ENCODE measurements at places on chromosomes 3 and 15. TPM values are rescaled to one million over a fixed set of nuclear protein-coding genes. Genes with fewer than 3 reads are reported as not detected.
A peak's percentile ranks its signal among the peaks of the same experiment; 100 is the strongest.

DNA sequence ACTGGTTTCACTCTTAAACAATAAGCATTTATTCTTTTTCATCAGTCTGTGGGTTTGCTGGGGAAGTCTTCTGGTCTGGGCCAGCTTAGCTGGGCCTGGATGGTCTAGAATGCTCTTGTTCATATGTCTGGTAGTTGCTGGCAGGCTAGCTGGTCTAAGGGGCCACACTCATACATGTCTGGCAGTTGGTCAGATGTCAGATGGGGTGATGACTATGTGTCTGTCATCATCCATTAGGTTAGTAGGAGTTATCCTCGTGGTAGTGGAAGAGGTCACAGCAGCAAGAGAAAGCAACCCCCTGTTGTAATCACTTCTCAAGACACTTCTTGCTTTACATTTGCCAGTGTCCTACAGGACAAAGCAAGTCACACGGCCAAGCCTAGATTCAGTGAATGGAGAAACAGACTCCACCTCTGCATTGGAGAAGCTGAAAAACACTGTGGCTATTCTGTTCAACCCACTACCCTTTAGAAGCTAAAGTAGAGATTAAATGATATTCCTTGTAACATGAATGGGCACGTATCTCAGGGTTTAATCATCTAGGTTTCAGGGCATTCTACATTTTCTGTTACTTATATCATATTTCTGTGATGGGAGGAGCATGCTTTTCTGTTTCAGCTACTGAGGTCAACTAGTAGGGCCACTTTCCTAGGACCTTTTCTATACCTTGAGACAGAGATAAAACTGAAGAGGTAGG lies 5.5 kb upstream of the ARID3B start:
- peaks cover 8% of the 10 kb centered on the region for H3K4me1 ChIP-seq
- no peak overlapping the region for H3K4me3 ChIP-seq
- no peak overlapping the region for H3K27ac ChIP-seq
- no peaks in the 10 kb centered on the region for H3K27me3 ChIP-seq
- no peaks in the 10 kb centered on the region for H3K36me3 ChIP-seq

DNA sequence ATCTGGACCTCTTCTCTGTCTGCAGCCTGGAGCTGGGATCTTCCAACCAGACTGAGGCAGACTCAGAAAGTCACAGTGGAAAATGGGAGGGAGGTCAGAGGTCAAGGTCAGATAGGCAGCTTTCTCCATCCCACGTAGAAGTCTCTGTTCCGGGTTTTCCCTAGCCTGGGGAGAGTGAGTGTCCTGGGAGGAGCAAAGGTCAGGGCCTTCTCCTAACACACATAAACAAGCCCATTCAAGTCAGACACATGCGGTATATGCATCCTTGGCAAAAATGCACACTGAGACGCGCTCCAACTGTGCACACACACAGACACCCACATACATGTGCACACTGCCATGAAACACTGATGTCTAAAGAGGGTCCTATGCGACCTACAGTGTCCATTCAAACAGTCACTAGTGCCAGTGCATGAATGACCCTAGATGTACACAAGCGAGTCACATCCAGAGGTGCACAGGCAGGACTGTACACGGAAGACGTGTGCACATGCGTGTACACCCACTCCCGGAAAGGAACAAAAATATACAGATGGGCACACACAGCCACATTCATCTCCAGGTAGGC lies 681 bp downstream of the TWF2 start:
- H3K4me1 ChIP-seq = peaks cover 56% of the 10 kb centered on the region
- peak overlapping the region; percentile 96 for H3K27ac ChIP-seq
- peaks cover 28% of the 10 kb centered on the region for H3K36me3 ChIP-seq
- no peak for DNase-seq
- H3K4me3 ChIP-seq = peak overlapping the region; percentile 93
- no peaks in the 10 kb centered on the region for H3K27me3 ChIP-seq

DNA sequence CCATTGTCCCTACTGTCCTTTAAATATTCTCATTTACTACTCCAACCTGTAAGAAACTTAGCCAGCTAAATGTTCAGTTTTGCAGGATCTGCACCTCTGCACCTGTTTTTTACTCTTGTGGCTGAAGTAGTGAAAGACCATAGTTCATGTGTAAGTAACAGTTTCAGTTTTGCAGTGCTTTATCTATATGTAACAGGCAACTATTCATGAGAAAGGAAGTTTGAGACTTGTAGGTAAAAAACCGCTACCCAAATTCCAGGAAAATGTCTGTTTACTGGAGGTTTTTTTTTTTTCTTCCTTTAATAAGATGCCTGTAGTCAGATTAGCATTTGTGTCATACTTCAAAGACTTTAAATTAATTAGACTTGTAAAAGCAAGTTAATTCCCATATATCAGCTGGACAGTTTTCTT lies 25.4 kb upstream of the MBNL1 start:
- DNase-seq = peak; percentile 85
- H3K36me3 ChIP-seq = no peaks in the 10 kb centered on the region
- no peaks in the 10 kb centered on the region for H3K27me3 ChIP-seq
- H3K27ac ChIP-seq = peak overlapping the region; percentile 88

- no peak for DNase-seq
- no peaks in the 10 kb centered on the region for H3K36me3 ChIP-seq
- no peak overlapping the region for H3K27ac ChIP-seq
- H3K27me3 ChIP-seq = no peaks in the 10 kb centered on the region
- no peak overlapping the region for H3K4me3 ChIP-seq
- H3K4me1 ChIP-seq = no peaks in the 10 kb centered on the region
Measured at GRCh38 chr3:134094491-134094890, 64.8 kb upstream of the SLCO2A1 start.

SNX33 gene
- 11.3 TPM for polyA plus RNA-seq

GRCh38 chr15:90744759-90745402 lies 27.7 kb downstream of the BLM start:
- H3K27ac ChIP-seq = no peak overlapping the region
- H3K4me1 ChIP-seq = no peaks in the 10 kb centered on the region
- H3K27me3 ChIP-seq = no peaks in the 10 kb centered on the region
- no peak overlapping the region for H3K4me3 ChIP-seq
- no peaks in the 10 kb centered on the region for H3K36me3 ChIP-seq
- no peak for DNase-seq

DNA sequence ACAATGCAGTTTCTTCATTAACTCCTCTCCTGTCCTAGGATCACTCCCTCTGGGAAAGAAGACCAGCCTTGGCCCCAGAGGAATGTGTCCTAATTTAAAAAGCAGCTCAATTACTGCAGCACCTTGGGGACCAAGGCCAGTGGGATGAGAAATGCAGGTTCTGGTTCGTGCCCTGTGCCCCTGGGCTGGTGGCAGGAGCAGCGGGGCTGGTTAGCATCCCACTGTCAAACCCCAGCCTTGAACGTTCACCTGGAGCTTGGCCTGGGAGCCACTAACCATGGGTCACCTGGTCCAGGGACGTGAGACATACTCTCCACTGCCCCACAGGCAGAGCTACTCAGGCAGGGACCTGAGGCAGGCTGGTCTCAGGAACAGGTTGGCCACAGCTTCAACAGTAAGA lies 8.4 kb upstream of the RTP3 start:
- H3K4me1 ChIP-seq = peaks cover 12% of the 10 kb centered on the region
- H3K27ac ChIP-seq = peak overlapping the region; percentile 40
- no peak for DNase-seq
- H3K36me3 ChIP-seq = no peaks in the 10 kb centered on the region
- no peak overlapping the region for H3K4me3 ChIP-seq
- no peaks in the 10 kb centered on the region for H3K27me3 ChIP-seq

DNA sequence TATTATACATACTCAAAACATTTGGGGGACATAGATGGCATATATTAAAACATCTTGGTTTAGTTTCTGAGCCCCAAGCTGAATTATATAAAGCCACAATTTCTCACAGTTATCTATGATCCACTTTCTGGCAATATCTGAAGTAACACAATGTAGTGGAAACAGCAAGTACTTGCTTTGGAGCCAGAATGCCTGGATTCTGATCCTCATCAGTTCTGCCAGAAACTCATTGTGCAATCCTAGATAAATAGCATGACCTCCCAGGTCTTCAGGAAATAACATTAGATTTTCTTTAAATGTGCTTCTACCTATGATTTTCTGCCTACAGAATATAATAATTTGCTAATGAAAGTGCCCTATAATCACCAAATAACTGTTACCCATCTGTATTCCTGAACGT lies 544.9 kb downstream of the NAALADL2 start:
- no peak for DNase-seq
- no peaks in the 10 kb centered on the region for H3K27me3 ChIP-seq

GRCh38 chr15:63763476-63764123 lies 70.1 kb downstream of the HERC1 start:
- no peaks in the 10 kb centered on the region for H3K36me3 ChIP-seq
- no peak overlapping the region for H3K4me3 ChIP-seq
- DNase-seq = no peak
- H3K27me3 ChIP-seq = no peaks in the 10 kb centered on the region
- H3K4me1 ChIP-seq = peaks cover 10% of the 10 kb centered on the region
- H3K27ac ChIP-seq = peak overlapping the region; percentile 26

DNA sequence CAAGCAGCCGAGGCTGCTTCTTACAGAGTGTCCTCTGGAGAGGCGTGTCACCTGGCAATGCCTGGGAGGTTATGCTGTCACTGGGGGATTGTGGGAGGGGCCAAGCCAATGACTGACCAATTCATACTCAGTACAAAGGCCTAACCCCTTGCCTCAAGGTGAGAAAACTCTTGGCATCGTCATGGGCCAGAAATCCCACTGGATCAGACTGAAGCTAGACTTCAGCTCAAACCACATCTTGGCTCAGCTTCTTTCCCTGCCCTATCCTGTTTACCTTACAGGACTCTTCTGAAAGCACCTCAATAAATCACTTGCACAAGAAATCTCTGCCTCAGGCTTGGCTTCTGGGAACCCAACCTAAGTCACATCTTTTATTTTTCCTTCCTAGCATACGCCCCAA lies 9.5 kb downstream of the ANAPC13 start:
- no peak overlapping the region for H3K4me3 ChIP-seq
- peaks cover 44% of the 10 kb centered on the region for H3K36me3 ChIP-seq
- peaks cover 2% of the 10 kb centered on the region for H3K4me1 ChIP-seq

CPNE9 gene
- polyA plus RNA-seq = 0.27 TPM

GRCh38 chr15:99446565-99447496 lies 119.0 kb upstream of the MEF2A start:
- no peaks in the 10 kb centered on the region for H3K27me3 ChIP-seq
- no peak for DNase-seq
- H3K36me3 ChIP-seq = no peaks in the 10 kb centered on the region
- no peak overlapping the region for H3K4me3 ChIP-seq

DNA sequence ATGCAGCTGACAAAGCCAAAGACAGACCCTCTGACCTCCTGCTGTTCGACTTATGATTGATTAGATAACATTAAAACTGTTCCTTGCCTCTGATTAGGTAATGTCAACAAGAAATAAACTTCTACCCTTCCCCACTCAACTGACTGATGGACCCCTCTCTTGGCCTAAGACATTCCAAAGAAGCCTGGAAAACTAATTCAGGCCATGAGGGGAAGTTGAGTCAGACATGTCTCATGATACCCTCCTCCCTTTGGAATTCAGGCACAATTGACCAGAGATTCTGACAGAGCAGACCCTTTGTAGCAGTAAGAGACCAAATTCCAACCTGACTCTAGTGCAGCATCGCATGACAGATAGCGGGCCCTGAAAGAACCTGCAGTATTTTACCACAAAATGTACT lies 354.5 kb downstream of the OCA2 start:
- H3K4me3 ChIP-seq = no peak overlapping the region
- H3K27me3 ChIP-seq = no peaks in the 10 kb centered on the region
- H3K36me3 ChIP-seq = no peaks in the 10 kb centered on the region
- H3K4me1 ChIP-seq = no peaks in the 10 kb centered on the region
- DNase-seq = no peak
- no peak overlapping the region for H3K27ac ChIP-seq

- no peaks in the 10 kb centered on the region for H3K36me3 ChIP-seq
- no peaks in the 10 kb centered on the region for H3K4me1 ChIP-seq
- no peak overlapping the region for H3K4me3 ChIP-seq
- DNase-seq = no peak
- no peaks in the 10 kb centered on the region for H3K27me3 ChIP-seq
- H3K27ac ChIP-seq = no peak overlapping the region
Measured at GRCh38 chr15:36856339-36856973, 243.9 kb downstream of the MEIS2 start.

- DNase-seq = no peak
- H3K4me1 ChIP-seq = no peaks in the 10 kb centered on the region
- no peaks in the 10 kb centered on the region for H3K36me3 ChIP-seq
- H3K4me3 ChIP-seq = no peak overlapping the region
- no peaks in the 10 kb centered on the region for H3K27me3 ChIP-seq
Measured at GRCh38 chr3:140186421-140186920, 251.5 kb downstream of the CLSTN2 start.

BSN gene
- 0.09 TPM for polyA plus RNA-seq

DNA sequence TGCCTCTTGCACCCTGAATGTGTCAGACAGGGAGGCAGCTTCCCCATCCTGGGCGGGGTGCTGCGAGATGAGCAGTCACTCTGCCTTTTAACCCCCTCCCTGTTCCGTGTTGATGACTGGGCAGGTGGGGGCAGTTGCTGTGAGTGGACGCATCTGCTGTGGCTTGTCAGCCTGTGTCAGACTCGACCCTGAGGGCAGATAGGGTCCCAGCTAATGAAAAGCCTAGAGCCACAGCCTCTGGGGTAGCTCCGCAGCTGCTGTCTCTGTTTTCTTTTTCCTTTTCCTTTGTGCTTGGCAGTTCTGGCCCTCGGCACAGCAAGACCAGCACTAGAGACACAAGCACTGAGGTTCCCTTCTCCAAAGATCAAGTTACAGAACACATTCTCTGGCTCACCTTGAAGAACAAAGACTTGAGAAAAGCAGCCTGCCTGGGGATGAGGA lies 43.0 kb upstream of the GLCE start:
- peaks cover 10% of the 10 kb centered on the region for H3K4me1 ChIP-seq
- DNase-seq = no peak
- H3K36me3 ChIP-seq = no peaks in the 10 kb centered on the region
- no peaks in the 10 kb centered on the region for H3K27me3 ChIP-seq
- H3K27ac ChIP-seq = no peak overlapping the region

PARP3 gene
- polyA plus RNA-seq = 11.2 TPM

SPESP1 gene
- polyA plus RNA-seq = 3.8 TPM

QTRT2 gene
- polyA plus RNA-seq = 9.0 TPM

FGF7 gene
- 5.0 TPM for polyA plus RNA-seq

DNA sequence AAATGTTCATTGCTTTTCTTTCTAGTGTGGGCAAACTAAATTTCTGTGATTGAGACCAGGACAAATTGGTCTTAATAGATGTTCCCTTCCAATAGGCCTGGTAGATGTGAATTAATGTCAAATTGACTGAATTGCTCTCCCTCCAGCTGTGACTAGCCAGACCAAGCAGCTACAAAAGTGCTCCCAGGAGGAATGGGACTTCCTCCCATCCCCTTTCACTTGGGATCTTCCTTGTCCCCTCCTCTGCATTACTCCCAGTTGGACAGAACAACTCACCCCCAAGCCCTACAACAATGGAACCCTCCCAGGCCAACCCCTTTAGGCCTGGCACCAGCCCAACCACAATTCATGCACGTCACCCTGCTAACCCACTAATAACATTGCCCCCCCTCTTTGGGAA lies 19.6 kb upstream of the ZKSCAN7 start:
- H3K4me3 ChIP-seq = no peak overlapping the region
- no peaks in the 10 kb centered on the region for H3K36me3 ChIP-seq
- H3K27ac ChIP-seq = no peak overlapping the region
- DNase-seq = no peak
- H3K4me1 ChIP-seq = no peaks in the 10 kb centered on the region

GRCh38 chr3:149339931-149340309 lies 6.5 kb upstream of the TM4SF18 start:
- H3K27ac ChIP-seq = no peak overlapping the region
- H3K36me3 ChIP-seq = no peaks in the 10 kb centered on the region
- H3K27me3 ChIP-seq = no peaks in the 10 kb centered on the region
- H3K4me3 ChIP-seq = no peak overlapping the region

GRCh38 chr3:15051531-15051930 lies 13.6 kb downstream of the MRPS25 start:
- DNase-seq = peak; percentile 44
- H3K36me3 ChIP-seq = peaks cover 70% of the 10 kb centered on the region
- H3K4me3 ChIP-seq = no peak overlapping the region
- H3K27ac ChIP-seq = no peak overlapping the region

All from thymus (tissue), 14 donors.